GM13977 (cell line): ENCODE measurements at places on chromosomes 2 and 18.

- DNase-seq = peak; percentile 53
Observed at GRCh38 chr2:696463-696862, 19.3 kb upstream of the TMEM18 start.

GRCh38 chr2:24843330-24843860, 50.2 kb downstream of the CENPO start:
- no peak for DNase-seq

- DNase-seq = no peak
Observed at GRCh38 chr2:237064203-237065070, 21.3 kb upstream of the COPS8 start.

DNA sequence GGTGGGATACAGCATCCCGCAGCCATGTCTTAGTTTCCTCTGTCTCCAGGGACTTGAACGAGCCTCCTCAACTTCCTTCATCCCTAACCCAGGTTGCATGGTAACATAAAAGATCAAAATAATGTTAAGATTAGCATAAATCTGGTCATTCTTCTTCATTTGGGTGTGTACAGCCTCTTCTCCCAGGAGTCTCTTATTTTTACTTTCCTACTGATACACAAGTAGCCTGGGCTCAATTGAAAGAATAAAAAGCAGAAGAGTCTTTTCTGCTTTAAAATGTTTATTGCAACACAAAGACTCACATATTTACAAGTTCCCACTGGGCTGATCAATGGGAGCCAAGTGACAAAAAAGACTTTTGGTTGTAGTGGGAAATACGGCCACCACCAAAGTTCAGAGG, 137.9 kb upstream of the PID1 start:
- no peak for DNase-seq

GRCh38 chr2:2270808-2271415, 60.2 kb downstream of the MYT1L start:
- DNase-seq = no peak

DNA sequence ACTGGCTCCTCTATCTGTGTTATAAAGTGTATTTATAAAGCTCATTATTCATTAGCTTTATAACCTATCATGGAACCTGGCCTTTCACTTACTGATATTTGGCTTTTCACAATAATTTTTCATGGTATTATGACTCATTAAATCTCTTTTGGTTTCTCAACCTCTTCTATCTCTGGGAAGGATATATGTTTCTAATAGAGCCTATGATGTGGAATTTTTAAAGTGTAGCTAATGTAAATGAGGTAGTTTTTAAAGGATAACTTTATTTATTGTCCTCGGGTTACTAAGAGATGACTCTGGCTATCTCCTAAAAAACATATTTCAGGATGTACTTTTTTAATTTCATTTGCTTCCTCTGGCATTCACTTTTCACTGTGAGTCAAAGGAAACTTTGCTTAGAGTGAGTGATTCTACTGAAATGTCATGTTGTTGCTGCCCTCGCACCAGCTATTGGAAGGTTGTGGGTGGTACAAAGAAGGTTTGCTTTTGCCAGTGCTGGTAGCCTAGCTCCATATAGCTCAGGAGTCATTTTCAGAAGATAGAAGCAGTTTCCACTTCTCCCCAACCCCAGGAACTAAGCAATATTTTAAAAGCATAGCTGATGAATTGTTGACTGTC, 85.2 kb upstream of the RPE start:
- DNase-seq = no peak

DNA sequence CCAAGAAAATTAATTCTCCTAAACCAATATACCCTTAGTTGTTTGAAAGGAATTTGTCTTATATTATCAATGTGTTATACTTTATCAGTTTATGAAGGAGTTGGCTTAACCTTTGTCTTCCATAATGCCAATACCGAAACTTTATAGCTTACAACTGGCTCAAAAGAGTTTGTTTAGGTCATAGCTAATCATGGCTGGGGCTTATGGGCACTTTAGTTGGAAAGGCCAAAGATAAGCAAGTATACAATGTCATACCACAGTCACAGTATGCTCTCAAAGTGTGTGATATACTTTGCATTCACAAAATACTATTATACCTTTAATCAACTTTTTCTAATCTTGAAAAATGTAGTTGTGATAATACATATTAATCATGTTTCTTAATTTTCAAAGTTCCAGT, 2.3 kb downstream of the KLHL41 start:
- no peak for DNase-seq
